Stromal cell of bone marrow (primary cell): ENCODE measurements at places on chromosomes 11 and 22.

- DNase-seq, result no peak
Measured at GRCh38 chr11:121082670-121083069, 18.4 kb upstream of the TECTA start.

DNA sequence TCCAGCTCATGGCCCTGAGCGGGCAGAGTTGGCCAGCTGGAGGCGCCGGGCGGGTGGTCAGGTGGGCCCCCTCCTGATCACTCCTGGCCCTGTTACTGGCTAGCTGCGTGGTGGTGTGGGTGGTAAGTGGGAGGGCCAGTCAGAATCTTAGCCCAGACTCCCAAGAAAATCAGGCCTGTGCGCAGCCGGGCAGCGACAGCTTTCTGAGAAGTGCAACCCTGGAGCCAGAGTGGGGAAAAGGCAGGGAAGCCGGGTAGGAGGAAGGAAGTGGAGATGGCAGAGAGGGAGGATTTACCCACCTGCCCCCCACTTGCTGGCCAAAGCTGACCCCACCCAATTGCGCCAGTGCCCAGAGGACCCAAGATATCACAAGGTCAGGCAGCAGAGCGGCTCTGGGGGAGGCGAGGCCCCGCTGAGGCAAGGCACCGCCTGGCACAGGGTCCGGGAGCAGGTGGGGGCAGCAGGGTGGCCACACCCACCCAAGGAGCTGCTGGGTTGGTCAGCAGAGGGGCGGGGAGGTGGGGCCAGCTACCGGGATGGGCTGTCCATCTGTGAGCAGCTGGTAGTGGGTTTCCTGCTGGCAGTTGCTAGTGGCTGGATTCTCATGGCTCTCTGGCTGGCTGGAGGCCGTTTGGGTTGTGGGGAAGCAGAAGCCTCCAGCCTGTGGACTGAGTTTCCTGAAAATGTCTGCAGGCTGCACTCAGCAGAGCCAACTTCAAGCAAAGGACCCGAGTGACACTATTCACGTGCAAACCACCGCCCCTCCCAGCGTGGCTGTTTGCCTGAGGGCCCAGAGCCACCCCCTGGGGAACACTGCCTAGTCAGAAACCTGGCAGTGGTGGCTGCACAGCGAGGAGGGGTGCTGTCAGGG is 196.4 kb downstream of the IGLL1 start:
- no peak for DNase-seq

DNA sequence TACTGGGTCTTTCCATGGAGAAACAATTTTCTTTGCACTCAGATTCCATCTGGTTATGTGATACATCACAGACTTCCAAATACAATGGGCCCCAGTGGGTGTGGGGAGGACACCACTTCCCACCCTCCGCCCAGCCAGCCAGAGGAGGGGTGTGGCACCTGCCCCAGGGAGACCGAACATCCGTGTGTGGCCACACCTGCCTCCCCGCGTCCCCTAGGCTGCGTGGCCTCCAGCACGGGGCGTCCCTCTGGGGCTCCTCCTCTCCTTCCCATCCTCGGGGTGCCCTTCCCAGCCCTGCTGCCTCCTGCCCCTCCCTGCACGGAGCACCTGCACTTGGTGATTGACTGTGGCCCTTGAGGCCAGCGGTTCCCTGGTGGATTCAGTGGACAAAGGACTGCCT is 49.1 kb downstream of the CERK start:
- DNase-seq, result no peak

- no peak for DNase-seq
Measured at GRCh38 chr11:119974051-119974450, 163.9 kb downstream of the TRIM29 start.

DNA sequence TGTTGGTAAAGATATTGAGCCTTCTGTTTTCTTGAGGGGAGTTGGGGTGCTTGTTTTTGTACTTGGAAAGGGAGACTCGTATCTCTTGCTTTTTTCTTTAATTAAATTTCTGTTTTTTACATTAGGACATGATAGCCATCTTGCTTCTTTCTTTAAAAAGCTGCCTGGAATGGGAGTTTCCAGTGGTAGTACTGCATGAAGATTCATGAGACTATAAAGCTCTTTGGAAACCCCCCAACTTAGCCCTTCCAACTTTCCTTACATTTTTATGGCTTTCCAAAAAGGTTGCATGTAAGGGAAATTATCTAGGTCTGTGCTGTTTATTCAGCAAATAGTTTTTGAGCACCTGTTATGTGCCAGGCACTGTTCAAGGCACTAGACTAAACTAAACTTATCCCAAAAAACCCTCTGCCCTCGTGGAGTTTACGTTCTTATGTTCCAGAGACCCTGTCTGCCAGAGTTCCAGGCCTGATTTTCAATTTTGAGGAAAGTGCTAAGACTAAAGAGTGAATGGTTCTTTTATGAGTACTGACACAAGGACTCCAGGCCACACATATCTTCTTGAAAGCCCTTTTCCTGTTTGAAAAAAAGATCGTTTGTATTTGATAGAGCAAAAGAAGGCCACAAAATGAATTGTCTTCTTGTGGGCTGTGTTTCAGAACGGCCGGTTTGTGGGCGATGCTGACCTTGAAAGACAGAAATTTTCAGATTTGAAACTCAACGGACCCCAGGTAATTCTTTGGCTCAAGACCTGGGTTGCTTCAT is 31.9 kb downstream of the CTNND1 start:
- DNase-seq, result no peak

- DNase-seq, result no peak
Measured at GRCh38 chr22:19430890-19431541, 517 bp downstream of the HIRA start.

DNA sequence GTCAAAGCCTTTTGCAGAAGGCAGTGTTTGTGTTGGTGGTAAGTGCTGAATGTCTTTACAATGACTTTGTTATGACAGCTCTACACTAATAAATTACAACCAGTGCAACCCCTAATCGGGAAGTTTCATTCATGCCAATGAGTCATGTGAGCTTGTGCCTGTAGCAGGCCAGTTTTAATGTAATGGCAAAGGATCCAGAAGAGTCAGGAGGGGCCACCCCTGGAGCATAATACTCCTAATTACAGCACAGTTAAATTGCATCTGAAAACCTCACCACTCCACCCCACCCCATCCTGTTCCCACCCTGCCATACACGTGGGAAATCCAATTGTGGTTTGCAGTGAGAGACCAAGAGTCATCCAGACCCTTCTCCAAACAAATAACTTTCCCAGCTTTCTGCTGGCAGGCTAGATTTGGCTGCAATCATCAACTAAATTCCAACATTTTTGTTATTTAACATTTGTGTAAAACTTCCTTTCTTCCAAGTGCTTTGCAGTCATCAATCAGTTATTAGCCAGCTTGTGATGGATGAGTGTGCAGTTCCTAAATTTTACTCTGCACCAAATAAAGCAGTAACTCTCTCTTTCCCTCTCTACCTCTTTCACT is 277.3 kb upstream of the FAT3 start:
- peak; percentile 85 for DNase-seq
